ENCODE measurements at places on chromosomes 11 and 22.

GRCh38 chr11:93541884-93542810 is 1.0 kb downstream of the SMCO4 start:
- DNase-seq, result peak; percentile 19

DNA sequence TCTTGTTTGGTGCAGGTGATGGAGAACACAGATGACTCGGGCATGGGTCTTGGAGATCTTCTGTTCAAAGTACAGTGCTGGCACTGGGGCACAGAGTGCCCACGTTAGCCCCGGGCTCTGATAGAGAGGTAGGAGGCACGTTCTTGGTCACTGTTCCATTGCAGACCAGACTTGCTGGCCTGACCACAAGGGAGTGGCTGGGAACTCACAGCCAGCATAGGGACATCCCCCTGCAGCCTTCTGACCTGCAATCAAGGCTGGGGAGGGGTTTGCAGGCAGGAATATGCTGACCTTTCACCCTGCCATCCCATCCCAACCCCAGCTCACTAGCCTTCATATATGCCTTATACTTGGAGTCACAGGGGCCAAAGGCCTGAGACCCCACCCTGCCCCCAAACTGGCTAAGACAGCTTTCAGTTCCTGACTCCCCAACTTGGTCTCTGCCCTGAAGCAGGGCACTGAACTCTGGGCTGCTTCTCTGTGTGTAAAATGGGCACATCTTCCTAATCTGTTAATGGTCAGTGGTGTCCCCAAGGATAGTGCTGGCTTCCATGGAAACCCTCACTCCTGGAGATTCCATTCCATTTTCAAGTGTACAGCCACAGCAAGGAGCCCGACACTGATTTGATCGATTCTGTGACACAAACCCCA is 4.6 kb downstream of the MRPL49 start:
- no peak for DNase-seq

DNA sequence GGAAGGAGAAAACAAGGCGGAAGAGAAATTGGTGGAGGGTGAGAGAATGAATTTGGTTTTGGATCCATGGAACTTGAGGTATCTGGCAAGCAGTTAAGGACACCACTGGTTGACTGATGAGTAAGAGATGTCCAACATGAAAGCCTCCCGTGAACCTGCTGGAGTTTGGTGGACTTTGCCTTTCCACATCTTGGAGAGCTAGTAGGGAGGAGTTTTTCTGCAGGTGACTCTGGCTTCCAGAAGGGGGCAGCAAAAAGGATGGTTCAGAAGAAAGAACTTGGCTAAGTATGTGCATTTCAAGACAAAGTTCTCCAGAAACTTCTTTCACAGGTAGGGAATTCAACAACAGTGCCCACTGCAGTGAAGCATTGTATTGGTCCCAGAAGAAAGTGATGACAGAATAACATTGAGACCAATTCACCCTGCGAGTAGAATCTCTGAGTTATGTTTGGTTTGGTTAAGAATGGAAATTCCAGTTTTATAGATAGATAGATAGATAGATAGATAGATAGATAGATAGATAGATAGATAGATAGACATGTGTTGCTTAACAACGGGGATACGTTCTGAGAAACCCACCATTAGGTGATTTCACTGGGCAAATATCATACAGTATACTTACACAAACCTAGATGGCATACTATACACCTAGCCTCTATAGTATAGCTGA is 28.5 kb downstream of the DCDC1 start:
- DNase-seq, result no peak

GRCh38 chr11:132106096-132106982 is 735.9 kb downstream of the NTM start:
- DNase-seq, result no peak

GRCh38 chr11:678297-678696 is 16.7 kb downstream of the DEAF1 start:
- DNase-seq, result no peak

DNA sequence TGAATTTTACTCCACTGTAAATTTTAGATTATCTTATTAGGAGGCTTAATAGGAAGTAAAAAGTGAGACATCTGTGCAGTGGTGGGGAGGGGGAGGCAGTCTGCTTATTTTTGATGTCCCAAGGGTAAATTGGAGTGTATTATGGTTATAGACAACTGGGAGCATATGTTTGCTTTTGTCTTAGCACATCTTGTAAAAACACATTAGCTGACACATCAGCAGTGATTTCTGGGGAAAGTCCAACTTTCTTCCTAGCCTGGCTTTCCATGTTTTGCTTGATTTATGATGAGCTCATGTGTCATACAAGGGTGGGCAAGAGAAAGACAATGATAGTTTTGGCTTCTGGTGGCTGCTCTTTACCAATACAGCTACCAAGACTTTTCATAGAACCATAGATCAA is 4.0 kb downstream of the ANO3 start:
- DNase-seq, result no peak

DNA sequence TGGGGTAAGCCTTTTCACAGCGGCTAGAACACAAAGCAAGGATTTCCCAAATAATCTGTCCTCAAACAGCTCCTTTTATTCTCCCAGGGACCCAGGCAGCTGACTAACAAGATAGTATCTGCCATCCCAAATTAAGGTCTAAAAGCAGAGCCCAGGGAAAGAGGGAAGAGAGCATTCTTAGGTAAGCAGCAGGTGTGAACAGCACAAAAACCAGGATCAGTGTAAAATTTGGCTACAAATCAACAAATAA is 79.9 kb downstream of the RBMXL2 start:
- no peak for DNase-seq

DNA sequence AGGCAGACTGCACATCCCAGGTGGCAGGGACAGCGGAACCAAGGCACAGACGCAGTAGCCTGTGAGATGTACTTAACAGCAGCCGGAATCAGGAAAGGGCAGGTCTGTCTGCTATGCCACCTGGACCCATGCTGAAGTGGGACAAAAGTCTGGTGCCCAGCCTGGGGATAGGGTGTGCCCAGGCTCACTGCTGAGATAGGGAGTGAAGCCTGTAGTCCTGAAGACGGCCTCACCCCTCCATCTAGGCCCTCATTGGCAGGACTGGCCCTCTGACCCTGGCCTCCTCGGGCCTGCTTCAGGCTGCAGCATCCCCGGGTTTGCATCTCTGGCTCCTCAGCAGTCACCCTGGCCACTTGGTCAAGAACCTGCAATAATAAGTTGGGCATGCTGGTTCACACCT is 32.4 kb upstream of the TSKU start:
- DNase-seq, result no peak

DNA sequence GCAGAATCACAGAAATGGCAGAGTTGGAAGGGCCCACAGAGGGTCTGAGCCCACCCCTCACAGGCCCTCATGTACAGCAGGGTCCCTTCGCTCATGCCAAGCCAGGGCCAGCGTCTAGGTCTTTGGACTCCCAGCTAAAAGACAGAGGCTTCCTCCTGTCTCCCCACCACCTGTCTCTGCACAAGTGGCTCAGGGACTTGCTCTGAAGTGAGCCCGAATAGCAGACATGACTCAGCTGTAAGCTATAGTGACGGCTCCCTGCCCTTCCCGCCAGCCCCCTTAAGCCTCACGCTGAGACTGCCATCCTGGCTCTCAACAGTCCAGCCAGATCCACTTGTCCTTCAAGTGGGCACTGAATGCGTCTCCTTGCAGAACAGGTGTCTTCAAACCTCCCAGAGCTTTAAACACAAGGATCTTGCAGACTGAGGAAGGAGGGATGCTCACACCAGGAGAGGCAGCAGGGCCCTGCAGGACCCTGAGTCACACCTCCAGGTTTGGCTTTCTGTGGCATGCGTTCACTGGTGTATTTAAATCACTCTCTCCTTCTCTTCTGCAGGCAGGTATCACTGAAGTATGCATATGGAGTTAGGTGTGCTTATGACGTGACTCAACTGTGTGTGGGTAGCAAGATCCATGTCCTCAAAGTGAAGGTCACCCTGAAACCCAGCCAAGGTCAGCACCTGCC is 154.9 kb downstream of the CACNA1I start:
- DNase-seq, result no peak

DNA sequence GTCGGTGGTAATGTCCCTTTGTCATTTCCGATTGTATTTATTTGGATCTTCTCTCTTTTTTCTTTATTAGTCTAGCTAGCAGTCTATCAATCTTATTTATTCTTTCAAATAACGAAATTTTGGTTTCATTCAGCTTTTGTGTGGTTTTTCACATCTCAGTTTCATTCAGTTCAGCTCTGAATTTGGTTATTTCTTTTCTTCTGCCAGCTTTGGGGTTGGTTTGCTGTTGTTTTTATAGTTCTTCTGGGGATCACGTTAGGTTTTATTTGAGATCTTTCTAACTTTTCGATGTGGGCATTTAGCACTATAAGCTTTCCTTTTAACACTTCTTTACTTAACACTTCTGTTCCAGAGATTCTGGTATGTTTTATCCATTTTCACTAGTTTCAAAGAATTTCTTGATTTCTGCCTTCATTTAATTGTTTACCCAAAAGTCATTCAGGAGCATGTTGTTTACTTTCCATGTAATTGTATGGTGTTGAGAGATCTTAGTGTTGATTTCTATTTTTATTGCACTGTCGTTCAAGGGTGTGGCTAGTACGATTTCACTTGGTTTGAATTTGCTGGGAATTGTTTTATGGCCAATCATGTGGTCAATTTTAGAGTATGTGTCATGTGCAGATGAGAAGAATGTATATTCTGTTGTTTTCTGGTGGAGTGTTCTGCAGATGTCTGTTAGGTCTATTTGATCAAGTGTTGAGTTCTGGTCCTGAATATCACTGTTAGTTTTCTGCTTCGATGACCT is 7.7 kb upstream of the SCGB1D1 start:
- DNase-seq, result no peak

DNA sequence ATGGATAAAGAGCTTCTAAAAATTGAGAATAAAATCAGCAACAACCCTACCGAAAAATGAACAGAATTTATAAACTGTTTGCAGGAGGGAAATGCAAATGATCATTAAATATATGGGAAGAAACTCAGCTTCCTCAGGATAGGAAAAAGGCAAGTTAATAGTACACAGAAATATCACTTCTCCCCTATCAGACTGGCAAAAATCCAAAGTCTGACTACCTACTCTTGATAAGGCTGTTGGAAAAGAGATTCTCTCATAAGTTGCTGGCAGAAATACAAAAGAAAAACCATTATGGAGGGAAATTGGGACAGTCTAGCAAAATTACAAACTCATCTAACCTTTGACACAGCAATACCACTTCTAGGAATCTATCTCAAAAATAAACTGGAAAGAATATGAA is 100.9 kb upstream of the LDLRAD3 start:
- DNase-seq, result no peak

GRCh38 chr11:31809857-31810778 is 1.0 kb downstream of the PAX6 start:
- no peak for DNase-seq

- DNase-seq, result no peak
Measured at GRCh38 chr11:76849376-76849775, 11.3 kb upstream of the ACER3 start.

GRCh38 chr11:95723361-95723942 is 66.1 kb downstream of the FAM76B start:
- no peak for DNase-seq
